Cortex of kidney (tissue), 1 donor: ENCODE measurements at places on chromosomes 4 and X.

GRCh38 chr4:36385951-36386571 is 104.6 kb downstream of the DTHD1 start:
- DNase-seq: no peak

DNA sequence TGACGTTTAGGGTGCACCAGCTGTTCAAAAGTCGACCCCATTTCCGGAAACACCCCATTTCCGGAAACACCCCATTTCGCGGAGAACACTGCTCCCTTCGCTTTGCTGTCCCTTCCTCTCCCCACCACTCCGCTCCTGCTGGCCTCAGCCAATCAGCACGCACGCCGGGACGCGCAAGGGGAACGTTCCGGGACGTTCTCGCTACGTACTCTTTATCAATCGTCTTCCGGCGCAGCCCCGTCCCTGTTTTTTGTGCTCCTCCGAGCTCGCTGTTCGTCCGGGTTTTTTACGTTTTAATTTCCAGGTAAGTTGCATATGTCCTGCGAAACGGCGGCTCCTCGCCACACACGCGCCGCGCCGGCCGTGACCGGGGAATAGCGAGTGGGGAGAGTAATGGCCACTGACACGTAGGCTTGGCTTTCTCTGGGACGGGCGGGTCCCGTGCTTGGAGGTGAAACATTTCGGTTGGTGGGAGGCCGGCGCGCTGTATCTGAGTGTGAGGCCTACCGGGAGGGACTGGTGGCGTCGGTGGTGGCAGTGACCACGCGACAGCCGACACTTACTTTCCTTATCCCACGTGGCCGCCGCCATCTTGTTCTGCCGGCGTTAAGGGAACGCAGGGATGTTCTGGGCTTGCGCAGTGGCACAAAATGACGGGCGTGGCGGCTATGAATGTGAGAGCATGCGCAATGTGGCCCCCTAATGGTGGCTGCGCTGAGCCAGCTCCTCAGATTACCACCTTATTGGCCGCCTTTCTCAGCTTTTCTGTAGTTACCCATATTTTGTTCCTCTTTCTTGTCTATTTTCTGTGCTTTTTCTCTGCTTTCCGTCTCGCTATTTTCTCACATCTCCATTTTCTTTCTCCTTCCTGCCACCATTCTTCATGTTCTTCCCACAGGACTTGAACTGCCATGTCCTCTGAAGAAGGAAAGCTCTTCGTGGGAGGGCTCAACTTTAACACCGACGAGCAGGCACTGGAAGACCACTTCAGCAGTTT is at the start of gene RBM3:
RBM3 (plus strand) TSS at position 215 of the 997 bp plus-strand sequence; CDS start at position 912, 697 bp downstream.
- peak; percentile 9 for DNase-seq

GRCh38 chr4:154611833-154612232 is 623 bp downstream of the FGG start:
- no peak for DNase-seq

DNA sequence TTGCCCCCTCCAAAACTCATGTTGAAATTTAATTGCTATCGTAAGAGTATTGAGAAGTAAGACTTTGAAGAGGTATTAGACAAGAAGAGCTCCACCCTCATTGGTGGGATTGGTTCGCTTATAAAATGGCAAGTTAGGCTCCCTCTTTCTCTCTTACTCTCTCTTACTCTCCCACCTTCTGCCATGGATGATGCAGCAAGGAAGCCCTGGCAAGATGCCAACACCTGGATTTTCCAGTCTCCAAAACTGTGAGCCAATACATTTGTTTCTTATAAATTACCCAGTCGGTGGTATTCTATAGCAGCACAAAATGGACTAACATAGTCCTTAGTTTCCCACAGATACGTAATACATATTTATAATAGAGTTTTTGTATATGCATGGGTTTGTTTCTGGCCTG is 119.4 kb downstream of the DDIT4L start:
- no peak for DNase-seq

- no peak for DNase-seq
Observed at GRCh38 chrX:38887222-38887621, 86.0 kb downstream of the MID1IP1 start.

GRCh38 chr4:72473434-72473900 is 95.6 kb downstream of the ADAMTS3 start:
- DNase-seq: no peak

DNA sequence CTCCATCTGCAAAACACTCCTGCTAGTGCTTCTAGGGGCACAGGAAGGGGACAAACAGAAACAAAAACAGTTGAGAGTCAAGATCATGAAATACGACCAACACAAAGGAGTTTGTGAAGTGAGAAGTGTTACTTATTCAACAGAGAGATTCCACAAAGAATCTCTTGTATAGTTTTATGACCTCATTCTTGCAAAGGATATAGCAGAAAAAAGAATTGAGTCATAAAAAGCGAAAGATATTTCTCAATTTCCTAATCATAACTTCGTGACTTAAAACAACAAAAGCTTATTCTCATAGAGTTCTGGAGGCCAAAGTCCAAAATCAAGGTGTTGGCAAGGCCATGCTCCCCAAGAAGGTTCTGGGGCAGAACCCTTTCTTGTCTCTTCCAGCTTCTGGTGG is 40.7 kb downstream of the TIGD4 start:
- no peak for DNase-seq

- DNase-seq: no peak
Observed at GRCh38 chrX:108070891-108071290, 20.5 kb downstream of the PSMD10 start.

- DNase-seq: no peak
Observed at GRCh38 chr4:185219551-185220344, 10.3 kb downstream of the SNX25 start.

GRCh38 chr4:153082322-153083301 is 121.6 kb upstream of the TRIM2 start:
- no peak for DNase-seq

GRCh38 chr4:83748711-83749110 is 212.8 kb downstream of the GPAT3 start:
- no peak for DNase-seq

- no peak for DNase-seq
Observed at GRCh38 chr4:144720491-144720890, 74.5 kb downstream of the HHIP start.

GRCh38 chr4:163651761-163652160 is 157.3 kb downstream of the TMA16 start:
- DNase-seq: no peak

GRCh38 chr4:100369871-100370270 is 148.0 kb downstream of the EMCN start:
- no peak for DNase-seq

DNA sequence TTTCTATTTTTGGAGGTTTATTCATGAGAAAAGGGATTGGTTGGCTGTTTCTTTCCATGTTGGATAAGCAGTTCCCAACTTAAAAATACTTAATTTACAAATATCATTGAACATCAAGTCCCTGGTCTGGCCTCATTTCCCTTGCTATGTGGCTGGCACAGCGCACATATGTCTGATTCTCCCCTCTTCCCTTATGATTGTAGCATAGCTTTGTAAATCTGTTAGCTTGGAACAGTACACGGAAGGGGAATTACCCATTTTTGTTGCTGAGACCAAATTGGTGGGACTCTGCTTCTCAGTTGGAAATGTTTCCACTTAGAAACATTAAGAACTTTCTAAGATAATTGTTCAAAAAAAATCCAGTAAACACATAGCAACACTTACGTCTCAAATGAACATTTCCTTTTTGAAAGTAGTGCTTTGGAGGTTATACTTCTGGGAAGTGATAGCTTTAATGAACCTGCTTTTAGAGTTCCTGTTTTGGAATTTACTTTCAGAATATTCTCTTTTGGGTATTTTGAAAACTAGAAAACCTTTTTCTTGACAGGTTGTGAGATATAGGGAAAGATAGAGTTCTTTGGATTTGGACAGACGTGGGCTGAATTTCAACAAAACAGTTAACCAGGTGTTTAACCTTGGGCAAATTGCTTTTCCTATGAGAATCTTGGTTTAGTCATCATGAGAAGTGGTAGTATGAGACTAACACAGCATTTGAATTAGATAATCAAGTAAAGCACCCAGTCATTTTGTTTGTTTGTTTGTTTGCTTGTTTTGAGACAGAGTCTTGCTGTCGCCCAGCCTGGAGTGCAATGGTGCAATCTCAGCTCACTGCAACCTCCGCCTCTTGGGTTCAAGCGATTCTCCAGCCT is 47.3 kb downstream of the STIM2 start:
- no peak for DNase-seq

GRCh38 chrX:147917700-147918695 is 6.3 kb downstream of the FMR1 start:
- no peak for DNase-seq

DNA sequence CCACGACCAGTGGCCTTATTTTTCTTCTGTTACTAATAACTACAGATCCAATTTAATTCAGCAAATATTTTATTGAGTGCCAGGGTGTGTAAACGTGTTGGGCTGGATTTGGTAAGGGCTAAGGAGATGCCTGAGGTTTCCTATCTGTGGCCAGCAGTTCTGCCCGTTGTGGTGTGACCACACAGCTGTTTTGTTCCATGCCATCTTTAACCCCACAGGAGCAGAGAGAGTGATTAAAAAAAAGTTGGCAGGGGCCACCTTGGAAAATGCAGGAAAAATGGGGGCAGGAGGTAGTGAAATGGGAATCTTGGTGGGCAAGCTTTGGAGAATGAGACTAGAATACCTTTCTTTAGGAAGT is 1.1 kb downstream of the PLAC8 start:
- no peak for DNase-seq

- DNase-seq: no peak
Observed at GRCh38 chr4:34649716-34650115, 1594.6 kb downstream of the ARAP2 start.

DNA sequence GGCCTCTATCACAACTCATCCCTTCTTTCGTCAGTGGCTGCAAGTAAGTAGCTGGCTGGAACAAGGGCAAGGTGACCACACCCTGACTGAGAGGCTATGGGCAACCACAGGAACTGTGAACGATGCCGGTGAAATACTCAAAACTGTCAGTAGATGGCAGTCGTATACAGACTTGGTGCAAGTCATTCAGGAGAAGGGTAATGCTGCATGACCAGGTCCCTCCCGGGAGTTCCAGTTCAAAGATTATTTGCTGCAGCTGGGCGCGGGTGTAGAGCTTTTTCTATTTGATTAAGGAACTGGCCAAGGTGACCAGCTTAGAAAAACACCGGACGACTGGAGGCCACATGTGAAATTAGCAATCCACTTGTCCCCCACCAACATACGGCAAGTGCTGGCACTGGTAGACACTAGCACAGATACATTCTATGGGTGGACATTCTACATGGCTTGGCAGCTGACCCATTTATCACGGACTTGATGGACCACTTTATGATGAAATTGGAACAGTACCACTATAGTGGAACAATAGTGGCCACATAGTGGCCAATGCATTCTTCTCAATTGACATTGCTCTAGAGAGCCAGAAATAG is 726.6 kb downstream of the TRAM1L1 start:
- no peak for DNase-seq

- no peak for DNase-seq
Observed at GRCh38 chr4:183770906-183771305, 111.8 kb downstream of the TRAPPC11 start.

GRCh38 chr4:108342325-108342970 is 173.7 kb upstream of the LEF1 start:
- no peak for DNase-seq

GRCh38 chr4:115596265-115597001 is 483.0 kb upstream of the NDST4 start:
- no peak for DNase-seq

DNA sequence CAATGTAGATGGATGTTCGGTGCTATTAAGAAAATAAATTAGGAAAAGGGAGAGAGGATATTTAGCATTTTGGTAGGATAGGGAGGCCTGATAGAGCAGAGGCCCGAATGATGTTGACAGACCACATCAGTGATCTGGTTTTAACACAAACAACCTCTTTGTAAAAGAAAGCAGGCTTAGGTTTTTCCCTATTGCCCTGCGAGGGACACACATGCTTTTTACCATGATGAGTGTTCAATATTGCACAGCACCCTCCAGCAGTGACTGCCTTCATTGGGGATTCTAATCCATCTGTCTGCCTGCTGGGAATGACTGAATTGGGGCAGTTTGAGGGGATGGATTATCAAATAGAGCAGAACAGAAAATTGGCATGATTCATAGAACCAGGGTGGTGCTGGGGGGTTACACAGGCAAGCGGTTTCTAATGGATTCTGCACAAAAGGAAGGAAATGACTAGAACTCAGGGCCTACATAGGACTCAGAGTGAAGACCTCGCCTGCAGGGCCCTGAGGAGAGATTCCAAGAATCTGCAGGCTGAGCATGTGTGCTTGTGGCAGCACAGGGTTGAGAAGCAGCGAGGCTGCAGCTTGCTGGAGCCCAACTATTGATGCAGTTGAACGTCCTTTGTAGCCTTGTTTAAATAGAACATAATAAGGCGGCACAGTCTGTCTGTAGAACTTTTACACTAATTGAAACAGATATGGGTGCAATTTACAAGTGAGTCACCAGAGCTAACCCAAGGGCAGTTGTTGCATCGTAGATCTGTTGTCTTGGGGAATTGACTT is 58.0 kb downstream of the RHOH start:
- DNase-seq: no peak

- DNase-seq: no peak
Observed at GRCh38 chr4:20538905-20539304, 161.4 kb upstream of the PACRGL start.

GRCh38 chrX:65731684-65732289 is 64.3 kb downstream of the MSN start:
- no peak for DNase-seq

DNA sequence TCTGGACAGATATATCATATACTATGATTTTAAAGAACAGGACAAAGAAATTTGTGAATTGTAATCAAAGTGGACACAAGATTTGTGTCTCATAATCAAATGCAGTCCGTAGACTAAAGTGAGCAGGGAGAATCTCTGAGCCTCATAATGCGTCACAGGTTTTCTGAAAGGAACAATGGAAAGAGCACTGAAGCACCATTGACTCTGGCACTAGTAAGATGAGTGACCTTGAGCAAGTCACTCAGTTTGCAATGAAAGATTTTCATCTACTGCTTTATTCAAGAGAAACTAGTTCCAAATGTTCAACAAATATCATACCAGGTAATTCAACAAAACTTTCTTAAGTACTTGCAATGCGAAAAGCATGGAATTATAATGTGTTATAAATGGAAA is 315.3 kb downstream of the MAPK10 start:
- DNase-seq: no peak

DNA sequence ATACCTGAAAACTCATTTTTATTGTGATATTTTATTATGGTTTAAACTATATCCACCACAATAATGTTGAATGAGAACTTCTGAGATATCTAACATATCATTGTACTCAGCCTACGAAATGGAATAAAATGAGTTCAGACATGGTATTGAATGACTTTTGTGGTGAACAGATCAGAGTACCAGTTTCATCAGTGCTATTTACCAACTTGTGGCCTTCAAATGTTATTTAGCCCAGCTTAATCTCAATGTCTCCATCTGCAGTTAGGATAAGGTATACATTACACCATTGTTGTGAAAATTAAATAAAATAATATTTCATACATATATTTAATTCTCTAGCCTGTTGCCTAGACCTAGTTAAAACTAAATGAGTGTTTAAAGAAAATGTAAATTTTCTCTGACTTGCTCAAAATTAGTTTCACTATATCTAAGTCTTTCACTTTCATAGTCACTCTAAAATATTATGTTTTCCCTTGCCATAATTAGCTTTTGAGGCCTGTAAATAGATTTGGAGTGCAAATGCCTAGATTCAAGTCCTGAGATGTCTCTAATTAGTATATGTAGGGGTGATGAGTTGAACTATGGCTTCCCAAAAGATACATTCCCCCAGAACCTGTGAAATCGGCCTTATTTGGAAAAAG is 594.2 kb downstream of the STPG2 start:
- DNase-seq: no peak
